Mesangial cell (primary cell): ENCODE measurements at places on chromosomes 7 and 10. TPM values are rescaled to one million over a fixed set of nuclear protein-coding genes. Genes with fewer than 3 reads are reported as not detected.

CALHM3 gene
- not detected in 2 replicates for total RNA-seq

GNAT3 gene
- total RNA-seq = not detected in 2 replicates

FEZF1 gene
- total RNA-seq = not detected in 2 replicates

SPDYE2 gene
- total RNA-seq = not detected in 2 replicates

SPOCK2 gene
- 17.8 and 103 TPM in 2 replicates for total RNA-seq
